SIG-M5 (cell line): ENCODE measurements at places on chromosomes 16 and 17.

GRCh38 chr16:67966549-67967182, 1.8 kb downstream of the SLC12A4 start:
- DNase-seq, result no peak

GRCh38 chr17:34721326-34721725, 141.9 kb downstream of the TMEM132E start:
- no peak for DNase-seq

DNA sequence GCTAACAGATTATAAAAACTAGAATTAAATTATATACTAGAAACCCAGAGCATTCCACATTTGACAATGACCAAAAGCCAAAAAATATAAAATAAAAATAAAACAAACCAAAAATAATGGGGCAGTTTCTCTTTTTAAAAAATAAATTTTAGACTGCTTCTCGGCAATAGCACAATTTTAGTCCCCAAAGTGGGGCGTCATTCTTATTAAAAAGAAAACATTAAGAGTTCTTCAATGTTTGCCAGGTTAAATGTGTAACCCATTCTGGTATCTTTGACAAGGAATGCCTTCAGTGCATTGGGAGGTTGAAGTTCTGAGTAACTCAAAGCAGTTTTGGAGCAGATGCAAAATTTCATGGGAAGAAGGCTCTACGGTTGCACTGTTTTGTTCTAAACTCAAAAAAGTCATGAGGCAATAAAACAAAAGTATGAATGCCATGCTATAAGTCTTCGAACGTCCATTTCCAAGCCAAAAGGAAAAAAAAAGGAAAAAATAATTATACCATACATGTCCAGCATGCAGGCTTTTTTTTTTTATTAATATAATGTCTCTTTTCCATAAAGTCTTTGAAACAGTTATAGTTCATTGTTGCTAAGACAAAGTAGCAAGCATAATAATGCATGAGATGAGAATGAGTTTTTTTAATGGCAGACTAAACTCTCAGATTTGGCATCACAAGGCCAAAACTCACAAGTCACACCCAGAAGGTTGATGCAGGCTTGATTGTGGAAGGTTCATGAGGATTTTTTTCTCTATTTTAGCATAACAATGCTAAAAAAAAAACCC, 3.1 kb downstream of the MAF start:
- no peak for DNase-seq

DNA sequence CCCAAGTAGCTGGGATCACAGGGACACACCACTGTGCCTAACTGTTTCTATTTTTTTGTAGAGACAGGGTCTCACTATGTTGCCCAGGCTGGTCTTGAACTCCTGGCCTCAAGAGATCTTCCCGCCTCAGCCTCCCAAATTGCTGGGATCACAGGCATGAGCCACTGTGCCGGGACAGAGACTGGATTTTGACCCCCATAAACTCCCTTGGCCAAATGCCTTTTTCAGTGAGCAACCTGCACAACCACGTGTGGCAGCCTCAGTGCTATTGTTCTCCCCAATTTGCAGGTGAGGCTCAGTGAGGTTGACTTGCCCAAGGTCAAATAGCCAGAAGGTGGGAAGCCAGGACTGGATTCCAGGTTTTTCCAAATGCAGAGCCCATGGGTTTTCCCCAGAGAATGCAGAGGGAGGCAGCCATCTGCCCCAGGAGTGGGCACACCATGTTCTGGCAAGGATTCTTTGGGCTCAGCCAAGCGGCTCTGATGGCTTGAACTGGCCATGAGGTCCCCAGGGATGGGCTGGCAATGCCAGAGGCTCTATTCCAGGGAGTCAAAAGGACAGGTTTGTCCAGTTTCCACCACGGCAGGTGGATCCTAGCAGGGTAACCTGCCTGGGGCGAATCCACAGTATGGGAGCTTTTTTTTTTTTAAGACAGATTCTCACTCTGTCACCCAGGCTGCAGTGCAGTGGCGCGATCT, 1.8 kb downstream of the IL27 start:
- DNase-seq, result no peak

DNA sequence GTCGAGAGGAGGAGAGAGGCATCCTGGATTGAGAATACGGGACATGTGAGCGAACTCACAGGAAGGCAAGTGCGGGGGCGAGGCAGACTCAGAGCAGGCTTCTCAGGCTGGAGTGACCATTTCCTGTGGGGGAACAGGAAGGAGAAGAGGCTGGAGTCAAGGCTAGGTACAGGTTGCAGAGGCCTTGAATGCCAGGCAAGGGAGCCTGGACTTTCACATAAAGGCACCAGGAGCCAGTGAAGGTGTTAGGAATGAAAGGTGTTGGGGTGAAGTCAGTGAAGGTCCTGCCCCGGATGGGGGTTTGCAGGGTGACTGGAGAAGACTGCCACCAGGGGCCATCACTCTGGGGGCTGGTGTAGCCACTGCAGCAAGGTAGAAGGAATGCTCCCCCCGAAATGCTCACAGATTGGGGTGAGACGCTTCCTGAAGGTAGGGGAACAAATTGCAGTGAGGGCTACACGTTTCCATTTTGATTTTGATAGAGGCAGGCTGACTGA, 5.3 kb upstream of the GPRC5C start:
- no peak for DNase-seq

DNA sequence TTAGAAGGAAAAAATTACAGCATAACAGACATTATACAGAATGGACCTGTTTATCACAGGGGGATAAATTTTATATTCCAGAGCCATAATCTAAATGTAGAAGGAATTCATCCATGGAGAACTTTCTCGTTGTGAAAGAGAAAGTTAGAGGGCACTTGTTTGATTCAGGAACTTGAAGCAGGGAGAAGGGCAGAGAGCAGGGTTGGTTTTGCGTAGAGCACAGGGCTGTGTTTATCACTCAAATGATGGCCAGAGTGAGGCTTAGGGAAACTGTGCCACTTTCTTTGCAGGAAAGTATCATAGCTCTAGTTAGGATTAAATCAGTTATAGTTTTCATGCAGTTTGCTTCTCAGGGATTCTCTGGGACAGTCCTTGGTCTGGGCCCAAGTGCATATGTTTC, 29.1 kb upstream of the MED13 start:
- no peak for DNase-seq
